ENCODE measurements at places on chromosomes 3 and 15. TPM values are rescaled to one million over a fixed set of nuclear protein-coding genes. Genes with fewer than 3 reads are reported as not detected.
A peak's percentile ranks its signal among the peaks of the same experiment; 100 is the strongest.

- no peak for DNase-seq
- H3K4me3 ChIP-seq, result no peak overlapping the region
- H3K27ac ChIP-seq, result no peak overlapping the region
- H3K4me1 ChIP-seq, result peaks cover 9% of the 10 kb centered on the region
- no peaks in the 10 kb centered on the region for H3K36me3 ChIP-seq
These were observed 95.4 kb upstream of the CCDC80 start for GRCh38 chr3:112736386-112736785.

DNA sequence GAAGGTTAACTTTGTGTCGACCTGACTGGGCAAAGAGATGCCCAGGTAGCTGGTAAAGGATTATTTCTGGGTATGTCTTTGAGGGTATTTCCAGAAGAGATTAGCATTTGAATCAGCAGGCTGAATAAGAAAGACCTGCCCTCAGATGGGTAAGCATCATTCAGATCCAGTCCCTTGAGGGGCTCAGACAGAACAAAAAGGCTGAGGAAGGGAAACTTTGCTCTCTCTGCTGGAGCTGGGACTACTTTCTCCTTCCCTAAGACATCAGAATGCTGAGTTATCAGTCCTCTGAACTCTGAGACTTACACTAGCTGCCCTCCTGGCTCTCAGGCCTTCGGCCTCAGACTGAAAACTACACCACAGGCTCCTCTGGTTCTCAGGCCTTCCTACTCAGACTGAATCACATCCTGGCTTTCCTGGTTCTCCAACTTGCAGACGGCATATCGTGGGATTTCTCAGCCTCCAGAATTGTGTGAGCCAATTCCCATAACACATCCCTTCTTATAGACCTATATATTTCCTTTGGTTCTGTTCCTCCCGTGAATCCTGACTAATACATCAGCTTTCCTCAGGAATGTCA lies 982.9 kb downstream of the TUSC7 start:
- no peaks in the 10 kb centered on the region for H3K36me3 ChIP-seq
- no peak overlapping the region for H3K27ac ChIP-seq
- H3K4me1 ChIP-seq, result 0 out of 2 replicates have a peak, but pooled peaks cover 5% of the 10 kb centered on the region
- DNase-seq, result peak; percentile 21
- H3K4me3 ChIP-seq, result no peak overlapping the region

GRCh38 chr15:58361273-58361759 lies 70.5 kb upstream of the LIPC start:
- no peaks in the 10 kb centered on the region for H3K27me3 ChIP-seq
- H3K4me1 ChIP-seq, result no peaks in the 10 kb centered on the region
- no peak overlapping the region for H3K4me3 ChIP-seq
- no peak for DNase-seq

GRCh38 chr15:61101543-61101942 lies 127.6 kb downstream of the RORA start:
- no peak overlapping the region for H3K4me3 ChIP-seq
- no peaks in the 10 kb centered on the region for H3K4me1 ChIP-seq
- no peaks in the 10 kb centered on the region for H3K36me3 ChIP-seq

DNA sequence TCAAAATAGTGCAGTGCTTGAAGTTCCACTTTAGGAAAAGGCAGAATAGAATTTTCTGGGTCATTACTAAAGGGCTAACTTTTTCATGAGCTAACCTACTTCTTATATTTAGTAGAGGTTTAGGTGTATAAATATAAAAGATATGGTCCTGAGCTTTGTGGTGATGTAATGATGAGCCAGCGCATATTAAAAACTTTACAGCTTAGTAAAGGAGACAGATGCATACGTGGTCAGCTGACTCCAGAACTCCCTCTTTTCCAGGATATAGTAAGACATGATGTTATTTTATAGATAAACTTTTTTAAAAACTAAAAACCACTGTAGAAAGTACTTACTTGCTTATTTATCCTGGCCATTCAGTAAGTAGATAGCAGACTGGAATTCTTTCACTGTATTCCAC lies 895.0 kb downstream of the CADM2 start:
- no peak overlapping the region for H3K4me3 ChIP-seq
- no peaks in the 10 kb centered on the region for H3K36me3 ChIP-seq
- H3K4me1 ChIP-seq, result no peaks in the 10 kb centered on the region
- H3K27ac ChIP-seq, result no peak overlapping the region
- no peaks in the 10 kb centered on the region for H3K27me3 ChIP-seq
- DNase-seq, result no peak

- H3K27ac ChIP-seq, result no peak overlapping the region
- H3K27me3 ChIP-seq, result no peaks in the 10 kb centered on the region
- no peaks in the 10 kb centered on the region for H3K4me1 ChIP-seq
- no peaks in the 10 kb centered on the region for H3K36me3 ChIP-seq
- no peak for DNase-seq
These were observed 20.2 kb downstream of the CGGBP1 start for GRCh38 chr3:88038566-88038965.

GRCh38 chr15:101521069-101521468 lies 31.6 kb upstream of the PCSK6 start:
- no peaks in the 10 kb centered on the region for H3K36me3 ChIP-seq
- no peak for DNase-seq
- no peak overlapping the region for H3K4me3 ChIP-seq
- no peak overlapping the region for H3K27ac ChIP-seq

GRCh38 chr3:16515885-16516420 lies 2.5 kb upstream of the RFTN1 start:
- peaks cover 43% of the 10 kb centered on the region for H3K27me3 ChIP-seq
- no peak for DNase-seq
- H3K36me3 ChIP-seq, result no peaks in the 10 kb centered on the region
- H3K27ac ChIP-seq, result no peak overlapping the region

GRCh38 chr3:55174747-55175146 lies 246.9 kb upstream of the LRTM1 start:
- H3K4me3 ChIP-seq, result no peak overlapping the region
- no peaks in the 10 kb centered on the region for H3K36me3 ChIP-seq
- no peak overlapping the region for H3K27ac ChIP-seq
- DNase-seq, result no peak

- H3K4me1 ChIP-seq, result no peaks in the 10 kb centered on the region
- H3K4me3 ChIP-seq, result no peak overlapping the region
- peaks cover 10% of the 10 kb centered on the region for H3K36me3 ChIP-seq
- H3K27ac ChIP-seq, result peak overlapping the region; percentile 48
These were observed 23.9 kb upstream of the BCL2L10 start for GRCh38 chr15:52136442-52136980.

DNA sequence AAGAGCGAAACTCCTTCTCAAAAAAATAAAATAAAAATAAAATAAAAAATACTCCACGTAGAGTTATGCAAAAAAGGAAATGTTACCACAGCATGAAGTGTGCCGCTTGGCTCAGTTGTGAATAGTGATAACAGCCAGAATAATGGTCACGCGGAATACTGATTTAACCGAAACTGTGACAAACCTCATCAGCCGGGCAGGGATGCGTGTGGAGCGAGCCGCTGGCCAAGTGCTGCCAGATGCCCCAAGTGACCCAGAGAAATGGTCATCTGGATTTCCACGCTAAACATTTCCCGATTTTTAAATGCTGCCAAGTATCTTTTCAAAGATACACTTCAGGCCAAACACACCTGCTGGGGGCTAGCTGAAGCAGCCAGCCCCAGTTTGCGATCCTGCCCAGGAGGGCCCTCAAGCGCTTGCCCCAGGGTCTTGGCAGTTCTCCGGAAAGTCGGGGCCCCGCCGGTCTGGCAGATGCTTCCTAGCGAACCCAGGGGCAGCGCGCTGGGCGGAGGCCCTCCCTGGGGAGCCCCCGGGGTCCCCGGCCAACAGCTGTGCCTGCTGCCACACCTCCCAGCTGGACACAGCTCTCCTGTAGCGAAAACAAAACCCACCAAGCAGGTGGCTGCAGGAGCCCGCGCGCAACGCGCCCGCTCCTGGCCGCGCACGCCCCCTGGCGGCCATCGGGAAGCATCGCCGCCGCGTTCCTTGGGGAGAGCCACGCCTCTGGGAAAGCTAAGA lies 35.1 kb downstream of the CMTM6 start:
- H3K27ac ChIP-seq, result no peak overlapping the region
- no peaks in the 10 kb centered on the region for H3K36me3 ChIP-seq
- peak; percentile 77 for DNase-seq
- H3K27me3 ChIP-seq, result no peaks in the 10 kb centered on the region
- peaks cover 17% of the 10 kb centered on the region for H3K4me1 ChIP-seq

DNA sequence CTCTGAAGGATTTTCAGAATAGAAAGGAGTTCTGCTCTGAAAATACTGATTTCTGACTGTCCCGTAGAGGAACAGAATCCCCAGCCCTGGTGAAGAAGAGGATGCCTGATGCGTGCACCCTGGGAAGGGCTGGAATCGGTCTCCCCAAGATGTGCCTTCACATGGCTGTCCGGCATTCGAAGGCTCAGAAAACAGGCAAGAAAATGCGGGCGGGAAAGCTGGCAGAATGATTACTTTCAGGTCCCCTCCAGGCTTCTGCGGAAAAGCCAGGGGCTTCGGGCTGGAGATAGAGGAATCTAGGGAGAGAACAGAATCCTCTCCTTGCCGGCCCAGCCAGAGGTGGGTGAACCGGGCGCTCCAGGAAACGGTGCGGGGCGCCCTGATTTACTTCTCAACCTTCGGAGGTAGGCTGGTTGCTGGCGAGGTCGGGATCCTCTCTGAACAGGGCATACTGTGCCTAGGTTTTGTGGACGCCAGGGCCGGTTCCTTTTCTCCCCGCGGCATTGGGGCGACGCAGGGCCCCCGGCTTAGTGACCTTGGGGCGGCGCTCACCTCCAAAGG lies 2.5 kb downstream of the FOXL2NB start:
- H3K27me3 ChIP-seq, result peaks cover 83% of the 10 kb centered on the region
- peak overlapping the region; percentile 70 for H3K27ac ChIP-seq
- no peaks in the 10 kb centered on the region for H3K36me3 ChIP-seq
- H3K4me3 ChIP-seq, result peak overlapping the region; percentile 73
- DNase-seq, result no peak

DNA sequence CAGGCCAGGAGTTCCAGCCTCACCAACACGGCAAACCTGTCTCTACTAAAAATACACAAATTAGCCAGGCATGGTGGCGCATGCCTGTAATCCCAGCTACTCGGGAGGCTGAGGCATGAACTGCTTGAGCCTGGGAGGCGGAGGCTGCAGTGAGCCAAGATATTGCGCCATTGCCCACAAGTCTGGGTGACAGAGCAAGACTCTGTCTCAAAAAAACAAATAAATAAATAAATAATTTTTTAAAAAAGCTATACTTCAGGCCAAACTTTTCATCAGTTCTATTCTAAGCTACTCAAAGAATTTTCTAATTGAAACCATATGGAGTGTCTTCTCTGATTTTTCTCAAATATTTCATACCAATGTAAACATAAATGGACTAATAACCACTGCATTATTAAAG lies 43.5 kb downstream of the PHC3 start:
- no peak for DNase-seq
- no peak overlapping the region for H3K27ac ChIP-seq
- no peaks in the 10 kb centered on the region for H3K27me3 ChIP-seq
- H3K36me3 ChIP-seq, result no peaks in the 10 kb centered on the region

DNA sequence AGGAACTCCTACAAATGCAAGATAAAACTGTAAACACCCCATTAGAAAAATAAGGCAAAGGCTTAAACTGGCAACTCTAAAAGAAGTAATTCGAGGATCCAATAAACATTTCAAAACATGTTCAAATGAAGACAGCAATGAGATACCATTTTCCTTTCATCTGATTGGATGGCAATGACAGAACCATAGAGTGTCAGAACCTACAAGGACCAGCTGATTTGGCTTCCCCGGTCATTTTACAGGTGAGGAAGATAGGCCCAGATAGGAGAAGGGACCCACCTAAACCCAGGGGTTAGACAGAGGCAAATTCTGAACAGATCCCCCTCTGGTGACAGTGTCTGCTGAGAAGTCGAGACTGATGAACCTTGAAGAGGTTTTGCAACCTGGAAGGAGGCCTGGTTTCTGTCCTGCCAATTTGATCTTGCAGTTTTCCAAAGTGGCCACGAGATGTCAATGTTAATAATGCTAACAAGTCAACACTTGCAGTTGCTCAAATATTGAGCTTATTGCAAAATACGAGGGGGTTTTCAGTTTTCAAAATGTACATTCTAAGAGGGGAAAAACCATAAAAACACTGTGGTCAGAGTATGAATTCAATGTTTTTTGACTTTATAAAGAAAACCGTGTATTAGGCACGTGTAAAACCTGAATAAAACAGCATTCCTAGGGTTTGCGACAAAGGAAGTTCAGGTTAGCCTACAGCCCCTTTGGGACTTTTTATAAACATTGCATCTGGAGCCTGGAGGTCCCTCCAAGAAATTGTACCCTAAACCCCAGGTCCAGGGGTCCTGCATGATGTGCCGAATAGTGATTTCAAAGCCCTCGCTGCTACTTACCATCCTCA lies 21.5 kb downstream of the CFAP161 start:
- H3K4me3 ChIP-seq, result no peak overlapping the region
- DNase-seq, result peak; percentile 49
- no peaks in the 10 kb centered on the region for H3K27me3 ChIP-seq
- no peaks in the 10 kb centered on the region for H3K4me1 ChIP-seq
- no peak overlapping the region for H3K27ac ChIP-seq
- no peaks in the 10 kb centered on the region for H3K36me3 ChIP-seq

GRCh38 chr3:193944518-193944884 lies 191.4 kb upstream of the HES1 start:
- H3K27me3 ChIP-seq, result peaks cover 28% of the 10 kb centered on the region
- H3K36me3 ChIP-seq, result no peaks in the 10 kb centered on the region
- peak overlapping the region; percentile 48 for H3K4me3 ChIP-seq

GRCh38 chr15:74870436-74871215 lies 2.5 kb downstream of the SCAMP2 start:
- no peaks in the 10 kb centered on the region for H3K27me3 ChIP-seq
- no peaks in the 10 kb centered on the region for H3K36me3 ChIP-seq
- no peak overlapping the region for H3K27ac ChIP-seq
- DNase-seq, result no peak

GRCh38 chr15:63586790-63587189 lies 10.4 kb upstream of the FBXL22 start:
- DNase-seq, result peak; percentile 78
- no peaks in the 10 kb centered on the region for H3K36me3 ChIP-seq
- H3K4me3 ChIP-seq, result no peak overlapping the region
- H3K27ac ChIP-seq, result no peak overlapping the region

GRCh38 chr3:71581457-71582035 lies 2.0 kb downstream of the FOXP1 start:
- no peaks in the 10 kb centered on the region for H3K36me3 ChIP-seq
- H3K27ac ChIP-seq, result no peak overlapping the region
- peak overlapping the region; percentile 80 for H3K4me3 ChIP-seq
- DNase-seq, result peak; percentile 65
- H3K4me1 ChIP-seq, result peaks cover 27% of the 10 kb centered on the region

- peaks cover 3% of the 10 kb centered on the region for H3K4me1 ChIP-seq
- DNase-seq, result no peak
- no peaks in the 10 kb centered on the region for H3K27me3 ChIP-seq
- H3K4me3 ChIP-seq, result no peak overlapping the region
- H3K36me3 ChIP-seq, result no peaks in the 10 kb centered on the region
These were observed 238.9 kb downstream of the UACA start for GRCh38 chr15:70524470-70524869.

CHRM5 gene
- not detected for total RNA-seq

LEKR1 gene
- total RNA-seq, result not detected

RHO gene
- not detected for total RNA-seq

TLNRD1 gene
- 27.3 TPM for total RNA-seq

PAQR5 gene
- total RNA-seq, result 14.5 TPM

COL7A1 gene
- 5.2 TPM for total RNA-seq

RAD51 gene
- 20.3 TPM for total RNA-seq

Measured in GM23338 (cell line).